Natural killer cell (primary cell): ENCODE measurements at places on chromosomes 13 and 19. TPM values are rescaled to one million over a fixed set of nuclear protein-coding genes. Genes with fewer than 3 reads are reported as not detected.
A peak's percentile ranks its signal among the peaks of the same experiment; 100 is the strongest.

Gene PNMA8A
- not detected for total RNA-seq

Gene KLK3
- total RNA-seq: not detected

Gene IGLON5
- total RNA-seq: not detected

Gene NXNL1
- not detected for total RNA-seq

Gene BCAM
- not detected for total RNA-seq

Gene PSG7
- not detected for total RNA-seq

Gene CLEC11A
- 3.3 TPM for total RNA-seq

Gene ZSCAN4
- total RNA-seq: not detected

Gene TPTE2
- not detected for total RNA-seq

DNA sequence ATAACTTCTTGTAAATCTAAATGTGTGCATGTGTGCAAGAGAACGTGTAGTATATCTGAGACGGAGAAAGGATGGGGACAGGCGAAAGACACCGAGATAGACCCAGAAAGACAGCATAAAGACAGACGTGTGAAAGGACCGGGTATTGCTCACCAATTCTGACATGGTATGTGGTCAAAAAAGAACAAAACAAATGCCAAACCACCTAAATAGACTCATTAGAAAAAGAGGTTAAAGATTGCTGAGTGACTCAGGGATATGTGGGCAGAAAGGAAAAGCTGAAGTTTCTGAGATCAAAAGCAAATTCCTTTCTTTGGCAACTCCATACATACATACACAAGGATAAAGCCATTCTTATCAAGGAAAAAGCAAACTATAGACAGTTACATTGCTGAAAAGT, 179.7 kb upstream of the TSC22D1 start:
- no peaks in the 10 kb centered on the region for H3K27me3 ChIP-seq
- no peak for DNase-seq
- H3K4me1 ChIP-seq: no peaks in the 10 kb centered on the region

- DNase-seq: no peak
- no peaks in the 10 kb centered on the region for H3K36me3 ChIP-seq
- H3K4me1 ChIP-seq: peaks cover 6% of the 10 kb centered on the region
- H3K27ac ChIP-seq: no peak overlapping the region
- no peak overlapping the region for H3K4me3 ChIP-seq
- no peaks in the 10 kb centered on the region for H3K27me3 ChIP-seq
These were observed 8.7 kb upstream of the ZNF444 start for GRCh38 chr19:56132316-56132822.

GRCh38 chr19:9793071-9793591, 24.6 kb upstream of the ZNF846 start:
- H3K4me3 ChIP-seq: peak overlapping the region; percentile 71
- peaks cover 15% of the 10 kb centered on the region for H3K4me1 ChIP-seq
- no peaks in the 10 kb centered on the region for H3K36me3 ChIP-seq
- peak; percentile 83 for DNase-seq
- H3K27me3 ChIP-seq: no peaks in the 10 kb centered on the region

GRCh38 chr19:32166238-32166637, 179.2 kb upstream of the ZNF507 start:
- H3K27me3 ChIP-seq: no peaks in the 10 kb centered on the region
- H3K36me3 ChIP-seq: no peaks in the 10 kb centered on the region
- no peak for DNase-seq
- H3K27ac ChIP-seq: no peak overlapping the region
- H3K4me1 ChIP-seq: no peaks in the 10 kb centered on the region

DNA sequence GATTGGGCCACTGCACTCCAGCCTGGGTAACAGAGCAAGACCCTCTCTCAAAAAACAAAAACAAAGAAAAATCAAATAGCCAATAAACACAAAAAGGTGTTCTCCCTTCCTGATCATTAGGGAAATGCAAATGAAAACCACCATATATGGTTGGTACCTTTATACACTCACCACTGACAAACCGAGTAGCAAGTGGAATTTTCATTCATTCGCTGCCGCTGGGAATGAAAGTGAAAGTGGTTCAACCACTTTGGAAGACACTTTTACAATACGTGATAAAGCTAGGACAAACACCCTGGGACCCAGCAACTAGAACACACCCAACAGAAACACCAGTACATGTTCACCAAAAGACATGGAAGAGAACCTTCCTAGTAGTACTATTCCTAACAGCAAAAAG, 21.0 kb downstream of the GRIK5 start:
- H3K4me3 ChIP-seq: no peak overlapping the region
- no peaks in the 10 kb centered on the region for H3K36me3 ChIP-seq
- H3K27ac ChIP-seq: no peak overlapping the region
- no peak for DNase-seq
- H3K27me3 ChIP-seq: no peaks in the 10 kb centered on the region
- no peaks in the 10 kb centered on the region for H3K4me1 ChIP-seq

- no peak overlapping the region for H3K27ac ChIP-seq
- no peak for DNase-seq
- peaks cover 52% of the 10 kb centered on the region for H3K36me3 ChIP-seq
- H3K4me1 ChIP-seq: no peaks in the 10 kb centered on the region
- no peaks in the 10 kb centered on the region for H3K27me3 ChIP-seq
- H3K4me3 ChIP-seq: no peak overlapping the region
These were observed 10.2 kb downstream of the COLGALT1 start for GRCh38 chr19:17565611-17566010.

DNA sequence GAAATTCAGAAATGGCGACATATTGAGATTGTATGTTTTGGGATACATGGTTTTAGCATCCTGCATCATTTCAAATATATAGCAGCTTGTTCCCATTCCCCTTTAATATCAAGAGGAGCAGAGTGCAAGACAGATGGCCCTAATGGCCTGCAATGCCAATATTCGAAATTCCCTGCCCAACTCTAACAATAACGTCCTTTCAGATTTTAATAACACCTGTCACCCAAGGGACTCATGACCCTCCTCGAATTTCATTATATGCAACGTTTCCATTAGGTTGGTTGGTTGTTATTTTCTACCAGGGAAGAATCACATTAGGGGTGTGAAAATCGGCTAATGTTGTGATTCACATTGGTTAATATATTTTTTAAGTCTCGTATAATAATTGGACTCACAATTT, 170.0 kb downstream of the TNFSF13B start:
- H3K4me1 ChIP-seq: no peaks in the 10 kb centered on the region
- DNase-seq: no peak
- no peaks in the 10 kb centered on the region for H3K27me3 ChIP-seq
- no peaks in the 10 kb centered on the region for H3K36me3 ChIP-seq

GRCh38 chr19:46813839-46814358, 25.5 kb upstream of the SLC1A5 start:
- no peak for DNase-seq
- no peaks in the 10 kb centered on the region for H3K36me3 ChIP-seq
- H3K27me3 ChIP-seq: no peaks in the 10 kb centered on the region
- no peak overlapping the region for H3K4me3 ChIP-seq

- H3K36me3 ChIP-seq: peaks cover 41% of the 10 kb centered on the region
- peak overlapping the region; percentile 37 for H3K4me3 ChIP-seq
- DNase-seq: no peak
- H3K4me1 ChIP-seq: peaks cover 87% of the 10 kb centered on the region
These were observed 1.1 kb downstream of the PPAN start for GRCh38 chr19:10107254-10107653.

GRCh38 chr13:102680842-102681740, 13.8 kb downstream of the METTL21C start:
- H3K27ac ChIP-seq: no peak overlapping the region
- peaks cover 7% of the 10 kb centered on the region for H3K4me1 ChIP-seq
- H3K4me3 ChIP-seq: no peak overlapping the region
- peaks cover 36% of the 10 kb centered on the region for H3K36me3 ChIP-seq

DNA sequence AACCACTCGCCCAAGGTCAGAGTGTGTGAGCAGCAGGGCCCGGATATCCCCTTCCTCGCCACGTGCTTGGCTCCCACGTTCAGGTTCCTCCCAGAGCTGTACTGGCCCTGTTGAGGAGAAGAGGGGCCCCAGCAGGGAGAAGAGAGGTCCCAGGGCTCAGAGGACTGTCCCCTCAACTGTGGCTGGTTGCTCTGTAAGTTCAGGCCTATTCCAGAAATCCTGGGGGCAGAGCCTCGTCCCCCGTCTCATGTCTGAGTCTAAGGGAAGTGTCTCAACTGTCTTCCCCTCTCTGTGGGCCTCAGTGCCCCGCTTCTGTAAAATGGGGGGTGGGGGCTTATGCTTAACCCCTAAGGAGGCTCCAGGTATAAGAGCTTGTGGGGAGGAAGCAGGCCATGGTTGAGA, 3.9 kb downstream of the PPP5C start:
- peaks cover 90% of the 10 kb centered on the region for H3K4me1 ChIP-seq
- peak overlapping the region; percentile 70 for H3K27ac ChIP-seq
- DNase-seq: peak; percentile 66
- H3K4me3 ChIP-seq: no peak overlapping the region
- no peaks in the 10 kb centered on the region for H3K27me3 ChIP-seq
- peaks cover 22% of the 10 kb centered on the region for H3K36me3 ChIP-seq
